ENCODE measurements at places on chromosomes 2 and 18.
A peak's percentile ranks its signal among the peaks of the same experiment; 100 is the strongest.

GRCh38 chr2:114550895-114551793 is 108.7 kb downstream of the DPP10 start:
- peak; percentile 74 for DNase-seq

- no peak for DNase-seq
These were observed 50.0 kb downstream of the AP1S3 start for GRCh38 chr2:223787358-223787757.

DNA sequence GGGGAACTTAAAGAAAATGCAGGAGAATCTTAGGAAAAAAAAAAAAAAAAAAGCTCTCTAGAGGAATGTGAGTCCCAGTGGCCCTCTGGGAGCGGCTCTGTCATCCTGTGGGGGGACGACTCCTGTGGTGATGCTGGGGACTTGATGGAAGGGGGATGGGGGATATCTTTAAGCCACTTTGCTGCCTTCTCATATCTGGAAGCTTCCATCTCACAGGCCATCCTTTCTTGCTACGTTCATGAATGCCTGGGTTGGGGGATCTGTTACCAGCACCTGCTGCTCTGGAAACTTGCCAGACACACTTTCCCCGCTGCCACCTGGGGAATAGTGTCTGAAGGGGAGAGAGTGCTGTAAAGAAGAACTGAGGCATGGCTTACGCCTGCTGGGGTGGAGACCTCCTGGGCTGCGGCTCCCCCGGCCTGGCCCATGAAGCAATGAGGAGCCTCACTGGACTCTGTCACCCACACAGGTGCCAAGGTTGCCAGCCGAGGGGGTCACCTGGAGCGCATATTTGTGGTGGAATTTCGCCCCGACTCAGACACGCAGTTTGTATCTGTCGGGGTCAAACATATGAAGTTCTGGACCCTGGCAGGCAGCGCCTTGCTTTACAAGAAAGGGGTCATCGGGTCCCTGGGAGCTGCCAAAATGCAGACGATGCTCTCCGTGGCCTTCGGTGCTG is 92.8 kb downstream of the RTN4 start:
- no peak for DNase-seq

DNA sequence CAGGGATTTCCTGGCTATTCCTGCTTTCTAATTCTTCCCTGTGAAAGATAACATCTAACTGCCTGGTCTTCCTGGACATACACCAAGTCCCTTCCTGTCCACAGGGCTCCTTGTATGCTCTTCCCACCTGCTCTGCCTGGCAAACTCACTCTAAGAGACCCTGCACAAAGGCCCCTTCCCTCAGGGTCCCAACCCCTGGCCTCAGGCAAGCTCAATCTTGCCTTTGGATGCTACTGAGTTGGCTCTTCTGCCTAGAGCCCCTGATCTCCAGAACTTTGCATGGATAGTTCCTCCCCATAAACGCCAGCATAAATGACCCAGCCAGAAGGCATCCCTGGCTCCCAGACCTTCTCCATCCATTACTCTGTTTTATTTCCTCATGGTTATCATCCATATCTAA is 98.3 kb upstream of the OTOS start:
- no peak for DNase-seq

DNA sequence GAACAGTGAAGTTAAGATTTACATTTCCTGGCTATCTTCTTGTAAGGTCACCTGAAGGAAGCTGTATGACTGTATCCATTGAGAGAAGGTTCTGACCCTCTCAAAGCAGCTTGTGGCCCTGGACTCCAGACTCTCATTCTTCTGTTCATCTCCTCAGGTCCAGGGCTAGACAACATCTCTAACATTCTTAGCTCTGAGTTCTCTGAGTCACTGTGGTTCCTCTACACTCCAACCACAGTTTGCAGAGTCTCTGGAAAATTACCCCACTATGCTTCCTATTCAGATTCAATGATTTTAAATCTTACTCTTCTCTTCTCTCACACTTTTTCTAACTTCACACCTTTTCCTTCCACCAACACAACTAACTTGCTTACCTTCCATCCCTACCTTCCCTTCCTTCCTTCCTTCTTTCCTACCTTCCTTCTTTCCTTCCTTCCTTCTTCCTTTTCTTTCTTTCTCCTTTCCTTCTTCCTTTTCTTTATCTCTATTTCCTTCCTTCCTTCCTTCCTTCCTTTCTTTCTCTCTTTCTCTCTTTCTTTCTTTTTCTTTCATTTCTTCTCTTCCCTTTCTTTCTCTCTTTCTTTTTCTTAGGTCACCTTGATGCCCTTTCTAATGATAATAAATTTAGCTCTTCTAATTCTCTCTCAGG is 824.3 kb upstream of the ZEB2 start:
- peak; percentile 19 for DNase-seq

GRCh38 chr2:191631754-191632153 is 46.2 kb upstream of the NABP1 start:
- peak; percentile 16 for DNase-seq

- DNase-seq, result peak; percentile 4
These were observed 31.1 kb downstream of the PSME4 start for GRCh38 chr2:53939656-53940055.

- peak; percentile 29 for DNase-seq
These were observed 2.4 kb downstream of the GFPT1 start for GRCh38 chr2:69384618-69385081.

GRCh38 chr2:82690757-82691411 is 1768.2 kb downstream of the SUCLG1 start:
- DNase-seq, result no peak

DNA sequence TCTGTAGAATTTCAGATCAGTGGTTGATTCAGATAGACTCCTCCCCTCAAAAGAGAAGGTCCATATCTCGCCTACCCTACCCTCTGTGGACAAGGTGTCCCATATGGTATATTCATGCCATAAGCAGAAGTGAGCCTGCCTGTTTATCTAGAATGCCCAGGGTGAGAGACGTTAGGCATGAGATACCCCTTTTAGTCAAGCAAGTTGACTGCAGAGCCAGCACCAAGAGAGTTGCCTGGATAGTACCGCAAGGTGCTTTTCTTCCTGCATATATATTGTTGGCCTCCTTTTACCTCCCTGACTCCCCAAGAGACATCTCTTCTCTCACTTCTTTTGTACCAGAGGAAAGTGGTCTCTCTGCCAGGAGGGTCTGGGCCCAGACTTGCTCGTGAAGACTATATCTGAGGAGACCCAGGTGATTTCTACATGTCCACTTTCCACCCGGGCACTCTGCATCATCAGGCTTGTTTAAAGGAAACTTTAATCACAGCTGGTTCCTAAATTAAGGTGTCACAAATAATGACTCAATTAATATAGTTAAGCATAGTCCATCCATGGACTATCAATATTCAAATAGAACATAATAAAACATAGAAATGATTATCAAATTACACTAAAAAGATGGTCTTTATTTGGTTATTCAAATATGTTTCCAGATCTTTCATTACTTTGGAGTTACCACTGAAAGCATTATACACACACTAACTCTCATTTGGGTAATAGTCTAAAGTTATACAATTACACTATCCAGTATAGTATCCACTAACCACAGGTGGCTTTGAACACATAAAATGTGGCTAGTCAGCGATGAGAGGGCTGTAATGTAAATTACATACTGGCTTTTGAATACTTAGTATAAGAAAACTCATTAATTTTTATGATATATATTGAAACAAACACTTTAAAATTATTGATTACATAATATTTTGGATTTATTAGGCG is 4.1 kb downstream of the ITGA4 start:
- no peak for DNase-seq

DNA sequence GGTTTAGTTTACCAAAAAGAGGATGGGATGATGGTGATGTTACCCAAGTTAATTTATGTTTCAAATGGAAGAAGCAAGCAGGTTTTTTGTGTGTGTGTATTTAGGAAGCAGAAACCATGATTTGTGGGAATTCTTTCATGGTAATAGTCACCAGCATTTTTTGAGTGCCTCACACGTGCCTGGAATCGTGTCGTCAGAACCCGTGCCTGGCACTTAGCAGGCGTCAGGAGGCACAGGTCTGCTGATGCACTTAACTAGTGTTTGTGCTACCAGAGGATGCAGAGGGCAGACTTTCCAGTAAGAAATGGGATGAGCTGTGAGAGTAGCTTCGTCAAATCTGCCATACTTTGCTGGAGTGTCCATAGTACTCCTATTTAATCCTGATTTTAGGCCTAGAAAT is 41.1 kb downstream of the LYPD6 start:
- DNase-seq, result no peak

GRCh38 chr18:11982981-11983380 is 1.7 kb downstream of the IMPA2 start:
- no peak for DNase-seq

DNA sequence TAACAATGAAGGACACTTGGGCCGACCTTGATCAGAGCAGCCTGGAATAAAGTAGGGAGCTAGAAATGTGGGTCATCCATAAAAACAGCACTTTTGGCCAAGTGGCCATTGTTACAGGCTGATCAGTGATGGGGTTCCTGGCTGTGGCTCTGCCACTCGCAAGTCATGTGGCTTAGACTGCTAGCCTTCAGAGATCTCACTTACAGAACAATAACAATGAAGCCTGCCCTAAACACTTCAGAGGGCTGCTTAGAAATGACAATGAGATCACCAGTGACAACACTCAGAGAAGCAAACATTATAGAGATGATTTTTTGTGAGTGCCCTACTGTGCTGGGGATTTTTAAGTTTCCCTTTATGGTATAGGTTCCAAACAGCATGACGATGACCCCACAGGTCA is 107.9 kb upstream of the LMAN1 start:
- no peak for DNase-seq

Data from GM03348 (cell line).